Activated CD4-positive, CD25-positive, alpha-beta regulatory T cell (primary cell): ENCODE measurements at places on chromosomes 5 and 9.

GRCh38 chr5:179345183-179345432 is 153 bp downstream of the ADAMTS2 start:
- no peak for DNase-seq

DNA sequence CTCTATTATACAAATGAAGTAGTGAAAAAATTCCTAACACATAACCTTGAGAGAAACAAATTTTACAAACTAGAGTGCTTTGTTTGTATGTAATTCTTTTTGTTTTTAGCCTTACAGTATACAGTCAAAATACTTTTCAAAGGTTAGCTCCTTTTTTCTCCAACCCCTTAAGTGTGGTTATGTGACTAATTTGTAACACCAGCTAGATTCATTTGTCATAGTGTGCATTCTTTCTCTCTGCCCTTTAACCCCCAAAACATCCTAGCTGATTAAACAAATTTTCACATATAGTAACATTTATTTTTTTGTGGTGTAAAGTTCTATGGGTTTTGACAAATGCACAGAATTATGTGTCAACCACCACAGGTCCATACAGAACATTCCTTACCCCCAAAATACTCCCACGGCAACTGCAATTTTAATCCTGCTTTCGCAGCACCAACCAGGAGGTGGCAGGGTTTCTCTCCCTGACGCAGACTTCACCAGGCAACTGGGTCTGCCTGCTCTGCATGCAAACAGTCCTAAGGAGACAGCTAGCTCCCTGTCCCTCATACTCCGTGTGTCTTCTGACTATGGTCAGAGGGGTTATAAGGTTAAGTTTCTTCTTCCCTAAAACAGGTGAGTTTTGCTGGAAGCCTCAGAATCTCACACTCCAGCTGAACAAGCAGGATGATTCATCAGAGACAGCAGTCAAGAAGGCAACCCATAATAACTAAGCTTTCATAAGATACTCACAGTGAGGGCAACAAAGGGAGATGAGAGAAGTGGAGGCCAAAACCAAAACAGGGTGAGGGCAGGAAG is 44.5 kb upstream of the NR5A1 start:
- DNase-seq = no peak

- no peak for DNase-seq
Observed at GRCh38 chr9:114467910-114468309, 37.4 kb downstream of the WHRN start.

GRCh38 chr9:9284201-9284600 is 1328.6 kb downstream of the PTPRD start:
- DNase-seq = no peak

GRCh38 chr9:83451308-83451707 is 86.9 kb downstream of the FRMD3 start:
- DNase-seq = no peak

DNA sequence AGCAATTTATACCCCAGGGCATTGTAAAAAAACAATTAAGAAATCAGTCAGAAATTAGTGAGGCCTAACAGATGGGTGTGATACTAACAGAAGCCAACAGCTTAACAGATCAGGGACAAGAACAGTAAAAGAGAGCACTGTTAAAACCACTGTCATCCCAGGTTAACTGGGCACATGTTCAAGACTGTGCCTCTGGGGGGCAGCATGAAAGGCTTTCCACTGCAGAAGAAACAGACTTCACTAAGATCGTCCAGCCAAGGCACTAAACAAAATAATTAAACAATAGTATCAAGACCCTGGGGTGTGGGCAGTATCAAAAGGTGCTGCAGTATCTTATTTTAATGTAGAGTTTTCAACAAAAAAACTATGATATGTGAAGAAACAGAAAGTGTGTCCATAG is 43.5 kb downstream of the FBN2 start:
- no peak for DNase-seq

- no peak for DNase-seq
Observed at GRCh38 chr9:78189001-78189400, 46.9 kb upstream of the CEP78 start.

- no peak for DNase-seq
Observed at GRCh38 chr9:23820451-23821374, 5.3 kb downstream of the ELAVL2 start.

DNA sequence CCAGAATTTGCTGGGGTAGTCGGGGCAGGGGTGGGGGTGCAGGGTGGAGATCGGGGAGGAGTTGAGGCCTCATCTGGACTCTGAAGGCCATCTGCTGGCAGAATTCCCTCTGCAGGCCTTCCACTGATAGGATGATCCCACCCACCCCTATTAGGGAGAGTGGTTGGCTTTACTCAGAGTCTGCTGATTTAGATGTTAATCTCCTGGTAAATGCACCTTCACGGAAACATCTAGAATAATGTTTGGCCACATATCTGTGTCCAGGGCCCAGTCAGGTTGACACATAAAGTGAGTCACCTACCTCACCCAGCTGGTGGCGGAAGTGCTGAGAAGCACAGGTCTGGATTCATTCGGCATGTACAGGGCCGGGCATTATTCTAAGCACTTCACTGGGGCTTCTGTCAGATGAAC is 50.0 kb downstream of the DAPK1 start:
- DNase-seq = no peak

DNA sequence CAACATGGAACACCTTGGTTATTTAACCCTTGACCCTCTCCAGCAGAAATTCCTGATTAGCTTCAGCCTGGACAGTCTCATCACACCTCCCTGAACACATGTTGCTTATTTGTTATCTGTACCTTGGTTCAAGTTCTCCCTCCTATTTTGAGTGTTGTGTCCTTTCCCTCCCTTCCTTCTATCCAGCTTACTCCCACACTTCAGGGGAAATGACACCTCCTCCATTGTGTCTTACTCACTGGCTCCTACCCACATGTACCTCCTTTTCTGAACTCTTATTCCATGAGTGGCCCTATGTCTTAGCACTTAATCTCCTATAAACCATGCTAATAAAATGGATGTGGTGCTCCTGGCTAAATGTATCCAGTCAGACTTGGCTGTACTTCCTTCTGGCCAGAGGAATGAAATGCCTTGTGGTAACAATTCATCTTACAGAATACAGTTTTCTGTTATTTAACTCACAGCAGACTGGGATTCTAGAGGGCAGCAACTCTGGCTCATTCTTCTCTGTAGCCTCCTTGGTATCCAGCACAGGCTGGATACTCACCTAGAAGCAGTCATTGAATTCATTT is 11.2 kb downstream of the LIX1 start:
- no peak for DNase-seq

GRCh38 chr5:160787240-160787639 is 64.8 kb downstream of the ATP10B start:
- no peak for DNase-seq

DNA sequence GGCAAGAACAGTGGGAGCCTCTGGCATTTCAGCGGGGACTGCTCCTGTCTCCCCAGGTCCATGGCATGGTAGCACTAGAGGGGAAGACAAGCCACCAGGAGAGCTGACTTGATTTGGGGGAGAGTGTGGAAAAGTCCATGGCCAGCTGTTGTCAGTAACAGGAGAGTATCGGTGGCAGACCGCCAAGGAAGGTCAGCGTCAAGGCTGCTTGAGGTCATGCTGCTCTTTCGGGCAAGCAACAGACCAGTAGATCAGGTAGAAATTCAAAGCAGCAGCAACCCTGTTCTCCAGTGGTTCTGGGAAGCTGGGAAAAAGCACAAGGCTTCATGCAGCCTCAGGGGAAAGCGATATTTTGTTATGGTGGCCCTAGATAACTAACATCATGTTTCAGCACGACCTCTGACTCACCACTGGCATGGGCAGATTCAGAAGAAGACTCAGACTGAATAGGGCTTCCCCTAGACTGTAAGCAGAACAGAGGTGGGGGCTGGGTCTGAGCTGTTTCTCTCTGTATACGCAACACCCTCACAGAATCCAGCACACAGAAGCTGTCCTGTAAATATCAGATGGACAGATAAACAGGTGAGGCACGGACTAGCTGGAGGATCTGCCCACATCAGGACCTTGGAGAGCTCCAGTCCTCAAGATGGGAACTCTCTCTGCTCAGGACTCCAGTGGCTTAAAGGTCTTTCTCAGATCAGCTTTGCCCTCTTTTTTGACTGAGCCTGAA is 35.2 kb upstream of the PLEKHG4B start:
- DNase-seq = no peak

- no peak for DNase-seq
Observed at GRCh38 chr9:110967196-110967595, 71.1 kb downstream of the LPAR1 start.

DNA sequence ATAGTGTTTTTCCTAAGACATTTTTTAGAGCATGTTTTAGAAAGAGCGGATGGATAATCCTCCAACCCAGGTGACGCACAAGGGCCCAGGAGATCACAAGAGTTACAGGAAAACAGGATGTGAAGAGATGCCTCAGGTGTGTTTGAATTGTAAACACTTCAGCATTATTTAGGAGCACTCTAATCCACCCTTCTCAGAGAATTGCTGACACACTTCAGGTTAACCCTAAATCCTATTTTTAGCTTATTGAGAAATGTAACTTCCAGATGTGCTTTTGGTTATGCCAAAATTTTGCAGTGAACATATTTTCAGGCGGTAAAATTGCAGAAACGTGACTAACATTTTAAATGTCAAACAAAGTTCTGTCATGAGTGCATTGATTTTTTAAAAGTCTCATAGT is 755.4 kb upstream of the CTNND2 start:
- no peak for DNase-seq
